ENCODE measurements at places on chromosomes 13 and 19.

GRCh38 chr13:44470638-44471562 lies 97.3 kb downstream of the SERP2 start:
- peak; percentile 42 for DNase-seq

DNA sequence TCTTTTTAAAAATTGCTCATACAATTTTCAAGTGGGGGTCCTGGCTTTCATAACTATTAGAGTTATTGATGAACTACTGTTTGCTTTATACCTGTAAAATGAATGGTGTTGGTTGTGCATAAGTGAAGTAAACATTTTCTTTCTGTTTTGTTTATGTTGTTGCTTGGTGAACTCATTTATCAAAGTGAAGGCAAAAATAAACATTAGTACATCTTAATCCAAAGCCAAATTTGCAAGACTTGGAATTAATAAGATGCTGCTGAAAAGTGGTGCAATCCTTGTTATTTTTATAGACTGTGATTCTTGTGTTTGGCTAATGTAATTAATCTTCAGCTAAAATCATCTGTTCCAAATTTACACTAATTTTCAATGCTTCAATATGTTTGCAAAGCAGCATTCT lies 24.4 kb upstream of the DCT start:
- DNase-seq = no peak

- DNase-seq = no peak
Observed at GRCh38 chr13:110824702-110825300, 90.1 kb downstream of the ANKRD10 start.

GRCh38 chr13:24127116-24127631 lies 33.3 kb upstream of the SPATA13 start:
- DNase-seq = no peak

DNA sequence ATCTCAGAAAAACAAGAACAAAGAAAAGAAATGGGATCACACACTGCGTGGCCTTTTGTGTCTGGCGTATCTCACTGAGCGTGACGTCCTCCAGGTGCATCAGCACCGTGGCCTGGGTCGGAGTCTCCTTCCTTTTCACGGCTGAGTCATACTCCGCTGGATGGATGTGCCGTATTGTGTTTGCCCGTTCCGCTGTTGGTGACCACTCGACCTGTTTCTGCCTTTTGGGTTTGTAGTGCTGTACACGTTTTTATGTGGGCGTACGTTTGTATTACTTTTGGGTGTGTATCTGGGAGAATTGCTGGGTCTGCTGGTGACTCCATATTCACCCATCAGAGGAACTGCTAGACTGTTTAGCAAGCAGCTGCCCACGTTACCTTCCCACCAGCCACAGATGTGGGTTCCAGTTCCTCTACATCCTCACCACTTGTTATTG lies 11.4 kb downstream of the ARID3A start:
- DNase-seq = no peak

- no peak for DNase-seq
Observed at GRCh38 chr19:54154603-54155345, 4.7 kb downstream of the LENG1 start.

- no peak for DNase-seq
Observed at GRCh38 chr13:48563626-48564025, 30.7 kb upstream of the RCBTB2 start.

DNA sequence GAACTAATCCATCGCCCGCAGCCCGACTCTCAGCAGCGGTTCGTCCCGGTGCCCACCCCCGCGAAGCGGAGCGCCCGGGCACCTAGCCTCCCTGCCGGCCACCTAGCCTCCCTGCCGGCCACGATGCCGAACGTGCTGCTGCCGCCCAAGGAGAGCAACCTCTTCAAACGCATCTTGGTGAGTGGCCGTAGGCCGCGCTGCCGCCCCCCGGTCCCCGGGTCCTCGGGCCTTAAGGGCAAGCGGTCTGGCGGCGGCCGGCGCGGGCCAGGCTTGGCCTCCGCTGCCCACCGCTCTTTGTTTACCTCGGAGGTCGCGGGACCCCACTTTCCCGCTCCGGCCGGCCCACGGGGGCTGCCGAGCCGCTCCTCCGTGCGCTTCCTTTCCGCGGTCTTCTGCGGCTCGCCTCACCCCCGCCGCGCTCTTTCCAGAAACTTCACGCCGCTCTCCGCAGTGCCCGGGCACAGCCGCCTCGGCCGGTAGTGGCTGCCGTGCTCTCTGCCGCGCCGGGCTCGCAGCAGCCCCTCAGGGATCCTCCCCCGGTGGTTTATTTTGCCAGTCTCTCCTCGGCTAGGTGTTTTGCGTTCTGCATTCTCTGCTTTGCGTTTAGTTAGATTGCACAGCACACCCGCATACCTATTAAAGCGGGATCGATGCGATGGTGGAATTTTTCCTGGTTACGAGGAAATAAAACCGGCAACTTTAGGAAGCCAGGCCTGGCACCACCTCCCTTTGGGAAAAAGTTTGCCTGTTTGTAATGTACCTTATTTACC lies 524 bp downstream of the NAA16 start:
- peak; percentile 97 for DNase-seq

GRCh38 chr19:23770672-23771250 lies 12.1 kb upstream of the ZNF681 start:
- DNase-seq = no peak

GRCh38 chr13:112849500-112849899 lies 119.5 kb upstream of the MCF2L start:
- DNase-seq = no peak

GRCh38 chr19:7905859-7906258 lies 2.2 kb downstream of the MAP2K7 start:
- no peak for DNase-seq

DNA sequence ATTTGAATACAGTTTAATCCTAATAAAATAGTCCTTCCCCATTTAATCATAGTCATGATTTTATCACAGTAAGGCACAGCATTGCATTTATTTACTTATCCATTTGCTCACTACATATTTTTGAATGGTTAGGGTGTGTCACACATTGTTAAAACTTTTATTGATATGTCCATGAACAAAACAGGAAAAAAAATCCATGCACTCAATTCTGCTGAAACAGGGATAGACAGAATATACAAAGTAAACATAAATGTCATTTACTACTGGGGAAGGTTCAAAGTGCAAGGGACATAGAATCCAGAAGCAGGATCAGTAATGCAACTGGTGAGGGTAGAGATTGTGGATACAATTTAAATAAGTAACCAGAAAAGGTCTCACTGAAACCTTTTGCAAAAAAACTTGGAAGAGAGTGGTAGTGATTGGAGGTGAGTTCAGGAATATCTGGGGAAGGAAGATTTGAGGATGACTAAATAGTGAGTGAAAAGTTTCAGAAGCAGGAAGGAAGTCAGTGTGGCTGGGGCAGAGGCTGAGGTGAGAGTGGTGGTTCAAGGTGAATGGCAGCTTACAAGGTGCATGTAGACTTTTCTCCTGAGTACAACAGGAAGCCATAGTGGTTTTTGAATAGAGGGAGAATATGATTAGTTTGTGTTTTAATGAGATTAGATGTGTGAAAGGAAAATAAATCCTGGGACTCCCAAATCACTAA lies 387.2 kb upstream of the ATXN8OS start:
- no peak for DNase-seq

DNA sequence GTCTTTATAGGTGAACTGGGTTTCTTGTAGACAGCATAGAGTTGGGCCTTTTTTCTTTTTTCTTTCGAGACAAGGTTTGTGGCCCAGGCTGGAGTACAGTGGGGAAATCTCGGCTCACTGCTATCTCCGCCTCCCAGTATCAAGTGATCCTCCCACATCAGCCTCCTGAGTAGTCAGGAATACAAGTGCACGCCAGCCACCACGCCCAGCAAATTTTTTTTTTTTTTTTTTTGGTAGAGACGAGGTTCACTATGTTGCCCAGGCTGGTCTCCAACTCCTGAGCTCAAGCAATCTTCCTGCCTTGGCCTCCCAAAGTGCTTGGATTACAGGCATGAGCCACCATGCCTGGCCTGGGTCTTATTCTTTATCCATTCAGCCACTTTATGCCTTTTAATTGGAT lies 5.1 kb upstream of the CALM3 start:
- DNase-seq = no peak

- no peak for DNase-seq
Observed at GRCh38 chr19:4576016-4576933, 16.8 kb upstream of the SEMA6B start.

DNA sequence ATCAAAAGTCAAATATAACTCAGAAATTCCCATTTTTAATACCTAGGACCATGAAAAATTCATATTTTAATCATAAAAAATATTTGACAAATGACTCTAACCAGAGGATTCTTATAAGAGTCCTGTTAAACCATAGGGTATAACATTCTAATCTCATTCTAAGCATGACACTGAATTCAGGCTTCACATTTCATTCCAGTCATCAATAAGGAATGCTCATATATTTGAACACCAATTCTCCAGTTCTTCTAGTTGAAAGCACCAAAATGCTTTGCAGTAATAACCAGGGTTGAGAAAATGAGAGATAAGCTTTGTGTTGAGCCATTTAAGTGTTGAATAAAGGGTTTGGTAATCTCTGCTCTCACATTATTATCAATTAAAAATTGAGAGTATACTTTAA lies 147.5 kb downstream of the VWA8 start:
- no peak for DNase-seq

- peak; percentile 84 for DNase-seq
Observed at GRCh38 chr13:20118268-20119140, 42.3 kb downstream of the GJA3 start.

GRCh38 chr13:23959231-23959862 lies 62.0 kb upstream of the C1QTNF9B start:
- DNase-seq = no peak

DNA sequence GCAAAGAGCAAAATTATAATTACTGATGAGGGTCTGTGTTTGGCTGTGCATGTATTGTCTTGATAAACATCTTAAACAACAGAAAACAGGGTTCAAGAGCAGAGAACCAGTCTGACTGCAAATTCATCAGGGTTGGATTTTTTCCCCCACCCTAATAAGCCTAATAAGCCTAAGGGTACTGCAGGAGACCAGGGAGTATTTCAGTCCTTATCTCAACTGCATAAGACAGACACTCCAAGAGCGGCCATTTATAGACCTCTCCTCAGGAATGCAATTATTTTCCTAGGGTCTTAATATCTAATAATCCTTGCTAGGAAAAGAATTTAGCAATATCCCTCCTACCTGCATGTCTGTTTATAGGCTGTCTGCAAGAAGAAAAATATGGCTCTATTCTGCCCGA lies 2011.5 kb upstream of the PCDH20 start:
- no peak for DNase-seq

GRCh38 chr13:25292301-25292700 lies 5.0 kb upstream of the MTMR6 start:
- DNase-seq = no peak

DNA sequence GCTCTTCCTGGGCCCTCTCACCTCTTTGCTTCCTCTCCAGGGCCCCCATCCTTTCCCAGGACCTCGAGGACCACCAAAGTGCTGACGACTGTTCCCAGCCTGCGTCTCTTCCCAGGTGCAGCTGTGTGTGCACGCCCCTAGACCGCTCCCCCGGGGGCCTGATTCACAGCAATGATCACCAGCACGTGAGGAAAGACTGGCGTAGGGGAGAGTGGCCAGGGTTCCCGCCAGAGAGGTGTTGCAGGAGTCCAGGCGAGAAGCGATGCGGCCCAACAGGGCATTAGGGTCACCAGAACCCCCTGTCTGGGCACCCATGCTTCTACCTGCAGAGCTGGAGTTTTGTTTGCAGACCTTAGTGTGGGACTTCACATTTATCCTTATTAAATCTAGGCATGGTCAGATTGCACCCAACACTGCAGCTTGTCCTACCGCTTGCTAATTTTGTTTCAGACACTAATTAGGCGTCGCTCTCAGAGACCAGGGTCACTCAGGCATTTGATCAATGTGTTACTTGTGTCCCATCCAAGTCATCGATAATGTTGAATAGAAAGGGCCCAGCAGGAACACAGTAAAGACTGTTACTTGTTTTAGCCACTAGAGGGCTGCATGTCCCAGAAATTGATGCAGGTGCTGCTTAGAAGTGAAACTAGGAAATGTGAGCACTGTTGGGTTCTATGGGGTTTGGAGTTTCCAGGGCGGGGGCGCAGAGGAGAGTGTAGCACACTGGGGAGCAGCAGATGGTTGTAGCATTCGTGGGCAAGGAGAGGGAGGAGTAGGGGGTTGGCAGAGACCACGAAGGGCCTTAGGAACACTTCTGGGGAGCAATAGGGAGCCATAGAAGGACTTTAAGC lies 53.2 kb downstream of the CDADC1 start:
- DNase-seq = no peak

DNA sequence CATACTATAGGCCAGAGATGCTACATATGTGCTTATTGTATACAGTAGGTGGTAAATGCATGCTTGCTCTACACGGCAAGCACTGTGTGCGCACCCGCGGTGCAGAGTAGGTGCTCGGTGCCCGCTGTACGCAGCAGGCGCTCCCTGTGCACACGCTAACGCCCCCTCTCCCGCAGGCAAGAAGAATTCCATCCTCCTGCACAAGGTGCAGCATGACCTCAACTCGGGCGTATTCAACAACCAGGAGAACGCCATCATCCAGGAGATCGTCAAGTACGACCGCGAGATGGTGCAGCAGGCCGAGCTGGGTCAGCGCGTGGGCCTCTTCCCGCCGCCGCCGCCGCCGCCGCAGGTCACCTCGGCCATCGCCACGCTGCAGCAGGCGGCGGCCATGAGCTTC lies 17.7 kb downstream of the POLRMT start:
- peak; percentile 47 for DNase-seq

DNA sequence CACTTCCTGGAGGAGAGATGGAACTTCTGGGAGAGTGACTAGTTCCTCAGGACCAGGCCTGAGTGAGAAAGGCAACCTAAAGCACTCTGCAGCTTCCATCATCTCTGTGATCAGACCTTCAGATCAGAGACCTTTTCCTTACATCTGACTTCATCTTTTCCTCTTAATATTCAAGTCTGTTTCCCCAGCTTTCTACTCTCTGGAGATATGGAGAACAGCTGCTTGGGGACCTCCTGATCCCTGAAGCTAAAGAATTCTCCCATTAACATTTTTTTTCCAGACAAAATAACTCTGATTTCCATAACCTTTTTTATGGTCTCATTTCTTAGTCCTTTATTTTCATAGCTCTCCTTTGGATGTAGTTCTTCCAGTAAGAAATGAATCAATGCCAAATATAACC lies 133.4 kb upstream of the FNDC3A start:
- no peak for DNase-seq

- DNase-seq = no peak
Observed at GRCh38 chr13:112003941-112004340, 63.0 kb upstream of the SOX1 start.

DNA sequence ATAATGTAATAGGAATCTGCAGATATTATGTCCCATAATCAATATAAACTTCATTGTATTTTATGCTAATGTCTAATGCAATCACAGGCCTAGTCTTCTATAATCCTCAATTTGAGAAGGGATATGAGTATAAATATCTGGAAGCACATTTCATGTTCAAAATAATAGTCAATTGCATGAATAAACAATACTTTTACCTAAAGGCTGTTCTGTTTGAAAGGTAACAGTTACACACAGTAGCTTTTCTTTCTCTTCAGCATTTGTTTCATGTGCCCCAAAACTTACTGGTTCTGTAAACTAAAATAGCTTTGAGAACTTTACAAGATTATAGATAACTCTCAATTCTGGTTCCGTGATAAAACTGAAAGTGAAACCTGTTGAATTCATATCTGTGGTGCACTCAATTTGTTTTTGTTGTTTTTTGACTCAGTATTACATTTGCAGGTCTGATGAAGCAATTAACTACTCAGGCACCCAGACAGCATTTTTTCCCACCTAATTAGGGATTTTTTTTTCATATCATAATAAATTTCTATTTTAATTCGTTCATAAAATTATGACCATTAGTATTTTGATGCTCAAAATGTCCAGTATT lies 1193.8 kb downstream of the SLITRK1 start:
- no peak for DNase-seq
